ENCODE measurements at places on chromosomes 1 and 21.

GRCh38 chr1:179314928-179315327 lies 21.3 kb downstream of the SOAT1 start:
- no peak for DNase-seq

- DNase-seq = no peak
These were observed at the start of gene OR2L5 for GRCh38 chr1:248013229-248013710. Gene OR2L5 (plus strand): TSS chr1:248013660. CDS start chr1:248021948, 8,288 bp downstream.

GRCh38 chr1:225921734-225922709 lies 2.0 kb downstream of the PYCR2 start:
- DNase-seq = no peak

- DNase-seq = no peak
These were observed 71.3 kb upstream of the MUTYH start for GRCh38 chr1:45411510-45411899.

GRCh38 chr1:91787919-91788318 lies 98.0 kb downstream of the TGFBR3 start:
- DNase-seq = no peak

GRCh38 chr1:115505148-115505571 lies 136.6 kb upstream of the VANGL1 start:
- no peak for DNase-seq

GRCh38 chr1:1356796-1357401 lies 1.5 kb downstream of the MXRA8 start:
- DNase-seq = no peak

- DNase-seq = no peak
These were observed 15.1 kb downstream of the LCA5L start for GRCh38 chr21:39430457-39430856.

DNA sequence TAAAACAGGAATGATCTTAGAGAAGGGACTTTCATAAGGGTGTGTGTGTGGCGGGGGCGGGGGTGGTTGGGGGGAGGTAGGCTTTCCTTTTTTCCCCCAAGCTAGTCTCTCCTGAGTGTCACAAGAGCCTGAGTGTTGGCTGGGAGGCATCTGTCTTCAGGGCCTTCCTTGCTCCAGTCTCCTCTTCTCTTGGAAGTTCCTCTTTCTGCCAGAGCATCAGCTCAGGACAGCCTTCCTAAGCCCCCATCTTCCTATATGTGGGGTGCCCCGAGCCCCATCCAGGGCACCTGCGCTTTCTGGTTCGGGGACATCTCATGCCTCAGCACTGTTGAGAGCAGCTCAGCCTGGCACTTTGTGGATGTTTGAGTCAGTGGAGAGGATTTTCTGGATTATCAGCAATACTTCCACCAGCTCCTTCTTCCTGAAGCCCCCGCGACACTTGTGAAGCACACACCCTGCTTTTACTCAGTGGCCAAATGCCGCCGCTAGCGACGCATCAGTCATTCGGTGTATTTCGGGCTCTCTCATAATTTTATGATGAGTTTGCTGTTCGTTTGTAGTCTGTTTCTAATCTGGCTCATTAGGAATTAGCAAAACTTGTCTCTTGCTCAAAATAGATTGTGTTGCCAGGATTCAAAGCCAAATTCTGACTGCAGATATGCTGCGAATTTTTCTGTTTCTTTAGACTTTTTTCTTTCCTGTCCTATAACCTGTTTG lies 61.7 kb downstream of the GALNT2 start:
- no peak for DNase-seq

DNA sequence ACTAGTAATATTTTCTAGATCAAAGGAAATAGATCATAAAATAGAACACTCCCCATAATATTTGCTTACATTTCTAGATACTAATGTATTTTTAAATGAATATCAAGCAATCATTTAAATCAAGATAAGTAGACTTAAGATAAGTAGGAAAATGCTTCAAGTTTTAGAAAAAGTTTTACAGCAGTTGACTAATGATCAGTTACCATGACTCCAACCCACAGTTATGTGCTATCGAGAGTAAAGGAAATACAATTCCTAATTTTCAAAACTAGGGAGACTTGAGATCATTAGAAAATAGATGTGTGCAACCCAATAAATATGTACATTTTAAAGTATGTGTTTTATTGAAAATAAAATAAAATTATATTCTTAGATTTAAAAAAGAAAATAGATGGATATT lies 95.0 kb downstream of the DENND1B start:
- no peak for DNase-seq

DNA sequence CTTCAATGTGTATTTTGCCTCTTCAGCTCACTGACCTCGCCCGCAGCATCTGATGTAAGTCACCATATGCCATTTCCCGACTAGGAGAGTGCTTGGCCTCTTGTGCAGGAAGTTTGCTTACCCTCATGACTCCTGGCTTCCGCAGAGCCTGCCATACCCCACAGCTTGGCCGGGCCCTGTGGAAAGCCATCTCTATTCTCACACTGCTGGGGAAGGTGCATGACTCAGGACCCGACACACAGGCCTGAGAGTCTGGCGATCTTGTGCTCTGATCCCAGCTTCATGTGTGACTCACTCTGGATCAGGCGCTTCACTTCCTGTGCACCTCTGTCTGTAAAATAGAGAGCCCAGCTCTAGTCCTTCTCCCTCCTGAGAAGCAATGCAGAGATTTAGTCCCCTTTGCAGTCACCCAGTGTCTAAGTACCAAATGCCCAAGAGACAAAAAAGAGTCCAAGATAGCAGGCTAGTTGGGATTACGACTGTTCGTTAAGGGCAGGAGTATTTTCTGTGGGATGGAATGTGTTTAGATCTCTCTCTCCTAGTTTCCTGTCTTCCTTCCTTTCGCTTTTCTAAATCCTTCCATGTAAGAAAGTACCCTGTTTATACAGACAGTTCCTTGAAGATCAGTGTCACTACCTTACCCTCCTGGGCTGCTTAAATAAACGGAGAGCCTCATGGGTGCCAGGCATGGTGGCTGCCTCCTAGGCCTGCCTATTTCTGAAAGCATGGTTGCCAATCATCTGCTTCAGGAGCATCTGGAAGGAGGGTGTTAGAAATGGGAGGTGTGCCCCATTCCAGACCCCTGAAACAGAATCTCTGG lies 62.8 kb upstream of the KIF26B start:
- DNase-seq = no peak

DNA sequence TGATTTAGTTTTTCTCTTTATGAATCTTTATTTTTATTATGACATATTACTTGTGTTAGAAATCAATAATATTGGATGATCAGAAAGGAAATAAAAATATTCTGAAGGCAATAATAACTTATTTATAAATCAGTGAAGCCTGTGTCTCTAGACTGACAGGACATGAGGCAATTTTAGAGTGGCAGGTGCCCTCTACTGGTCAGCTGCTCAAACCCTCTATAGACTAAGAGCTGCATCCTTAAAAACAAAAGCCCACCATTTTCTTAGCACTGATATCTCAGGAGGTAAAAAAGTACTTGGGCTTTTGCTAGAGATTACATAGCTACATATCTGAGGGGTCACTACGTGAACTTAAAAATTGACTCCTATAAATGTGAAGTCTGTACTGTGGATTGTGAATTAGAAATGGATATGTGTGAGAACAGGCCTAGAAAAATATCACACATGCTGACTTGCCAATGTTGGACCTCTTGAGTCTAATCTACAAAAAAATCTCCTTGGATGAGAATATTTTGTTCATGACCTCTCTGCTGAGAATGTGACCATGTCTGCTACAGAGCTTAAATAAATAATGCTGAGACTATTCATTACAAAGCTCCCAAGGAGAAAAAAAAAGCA lies 597.9 kb upstream of the ADAMTS5 start:
- no peak for DNase-seq

- no peak for DNase-seq
These were observed 432.3 kb downstream of the PTPRU start for GRCh38 chr1:29668551-29669157.

DNA sequence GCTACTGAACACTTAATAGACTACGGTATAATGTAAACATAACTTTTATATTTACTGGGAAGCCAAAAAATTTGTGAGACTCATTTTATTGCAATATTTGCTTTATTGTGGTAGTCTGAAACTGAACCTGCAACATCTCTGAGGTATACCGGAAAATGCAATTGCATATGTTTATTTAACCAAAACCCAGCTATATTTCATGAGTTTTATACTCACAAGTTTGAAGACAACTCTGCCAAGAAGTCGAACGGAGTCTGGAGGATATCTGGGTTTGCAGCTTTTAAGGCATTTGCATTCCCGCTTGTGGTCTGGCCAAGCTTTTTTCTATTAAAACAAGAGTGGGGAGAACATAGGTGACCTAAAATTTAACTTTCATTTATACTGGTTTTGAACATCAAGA lies 171.9 kb downstream of the SMYD3 start:
- DNase-seq = no peak

GRCh38 chr1:234835239-234835638 lies 225.3 kb upstream of the IRF2BP2 start:
- no peak for DNase-seq

DNA sequence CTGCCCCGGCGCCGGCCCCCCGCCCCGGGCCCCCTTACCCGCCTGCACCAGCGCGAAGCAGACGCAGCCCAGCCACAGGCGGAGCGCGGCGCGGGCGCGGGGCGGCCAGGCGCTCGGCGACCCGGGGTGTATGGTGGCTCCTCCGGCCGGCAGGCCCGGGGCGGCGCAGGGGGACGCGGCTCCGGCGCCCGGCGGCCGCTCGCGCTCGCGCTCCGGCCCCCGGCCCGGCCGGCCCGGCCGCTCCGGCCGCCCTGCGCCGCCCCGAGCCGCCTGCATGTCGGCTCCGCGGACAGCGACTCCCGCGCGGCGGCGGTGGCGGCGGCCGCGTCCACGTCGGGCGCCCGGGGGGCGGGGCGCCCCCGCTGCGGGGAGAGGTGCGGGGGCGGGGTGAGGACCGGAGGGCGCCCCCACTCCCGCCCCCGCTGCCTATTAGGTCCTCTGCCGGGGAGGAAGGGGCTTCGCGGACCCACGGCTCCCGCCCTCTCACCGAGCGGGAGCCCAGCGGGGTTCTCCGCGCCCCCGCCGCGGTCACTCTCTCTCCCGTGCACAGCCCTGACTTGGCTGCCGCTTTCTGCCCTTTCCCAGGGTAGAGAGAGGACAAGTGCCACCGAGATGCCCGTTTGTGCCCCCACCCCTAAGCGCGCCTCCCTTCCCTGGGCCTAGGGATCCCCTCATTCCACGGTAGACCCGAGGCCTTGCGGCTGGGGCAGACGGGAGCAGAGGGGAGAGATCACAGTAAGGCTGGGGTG lies at the start of gene FNDC5:
Gene FNDC5, minus strand, starts transcription at position 298 of the 749 bp plus-strand sequence.
- DNase-seq = no peak

DNA sequence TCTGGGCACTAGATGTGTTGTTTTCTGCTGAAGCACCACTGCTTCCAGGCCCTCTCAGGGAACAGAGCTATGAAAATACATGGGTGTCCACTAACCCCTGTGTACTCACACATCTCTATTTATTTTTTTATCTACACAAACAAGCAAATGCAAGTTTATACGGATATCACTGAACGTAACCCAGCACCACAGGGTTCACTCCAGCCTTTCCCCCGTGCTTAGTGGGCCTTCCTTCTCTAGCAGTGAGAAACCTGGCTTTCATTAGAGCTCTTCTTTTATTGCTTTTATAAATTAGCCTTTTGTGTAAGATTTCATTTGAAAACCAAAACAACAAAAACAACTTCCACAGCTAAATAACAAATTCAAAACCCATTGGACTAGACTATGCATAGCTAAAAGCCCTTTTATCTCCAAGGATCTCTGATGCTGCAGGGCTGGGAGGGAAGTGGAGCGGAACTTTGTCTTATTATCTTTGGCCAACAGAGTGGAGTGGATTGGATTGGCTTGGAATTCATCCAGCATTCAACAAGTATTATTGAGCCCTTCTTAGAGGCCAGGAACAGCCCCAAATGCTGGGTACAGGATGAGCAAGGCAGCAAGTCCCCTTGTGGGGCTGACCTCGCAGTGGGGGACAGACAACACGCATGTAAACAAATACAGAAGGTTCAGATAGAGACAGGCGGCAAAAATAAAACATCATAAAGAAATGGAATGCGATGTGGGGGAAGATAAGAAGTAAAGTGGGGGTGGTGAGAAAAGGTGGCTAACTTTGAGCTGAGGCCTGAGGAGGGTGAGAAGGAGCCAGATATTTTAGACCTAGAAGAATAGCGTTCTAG lies 371.8 kb upstream of the POU3F1 start:
- no peak for DNase-seq

DNA sequence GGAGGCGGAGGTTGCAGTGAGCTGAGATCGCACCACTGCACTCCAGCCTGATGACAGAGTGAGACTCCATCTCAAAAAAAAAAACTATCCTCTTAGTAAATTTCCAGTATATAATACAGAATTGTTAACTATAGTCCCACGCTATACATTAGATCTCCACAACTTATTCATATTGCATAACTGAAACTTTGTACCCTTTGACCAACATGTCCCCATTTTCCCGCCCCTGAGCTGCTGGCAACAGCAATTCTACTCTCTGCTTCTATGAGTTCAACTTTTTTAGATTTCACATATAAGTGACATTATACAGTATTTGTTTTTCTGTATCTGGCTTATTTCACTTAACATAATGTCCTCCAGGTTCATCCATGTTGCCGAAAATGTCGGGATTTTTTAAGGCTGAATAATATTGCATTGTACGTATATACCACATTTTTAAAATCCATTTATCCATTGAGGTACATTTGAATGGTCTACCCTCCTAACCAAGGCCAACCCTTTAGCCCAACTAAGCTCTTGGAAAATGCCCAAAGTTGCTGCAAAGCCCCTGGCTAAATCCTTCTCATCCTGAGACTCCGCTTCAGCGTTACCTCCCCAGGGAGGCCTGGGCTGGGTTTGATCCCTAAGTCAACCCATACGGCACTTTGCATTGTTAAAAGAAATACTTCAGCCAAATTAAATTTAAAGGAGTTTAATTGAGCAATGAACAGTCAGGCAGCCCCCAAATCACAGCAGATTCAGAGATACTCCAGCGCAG lies 34.2 kb downstream of the NEK2 start:
- no peak for DNase-seq

DNA sequence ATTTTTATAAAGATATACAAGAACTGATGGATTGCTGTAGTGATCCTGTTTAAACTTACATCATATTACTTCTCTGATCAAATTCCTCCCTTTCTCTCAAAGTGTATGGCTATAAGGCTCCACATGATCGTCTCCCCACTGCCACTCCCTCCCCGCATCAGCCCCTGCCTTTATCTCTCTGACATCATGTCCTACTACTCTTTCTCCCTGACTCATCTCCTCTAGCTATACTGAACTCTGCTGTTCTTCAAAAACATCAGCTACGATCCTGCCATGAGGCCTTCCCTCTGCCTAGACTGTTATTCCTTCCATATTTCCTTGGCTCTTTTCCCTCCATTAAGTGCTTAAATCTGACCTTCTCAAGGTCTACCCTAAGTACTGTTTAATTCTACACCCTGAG lies 22.8 kb downstream of the HFM1 start:
- DNase-seq = no peak

Data from HL-60 (cell line).